ENCODE measurements at places on chromosomes 6 and 20. TPM values are rescaled to one million over a fixed set of nuclear protein-coding genes. Genes with fewer than 3 reads are reported as not detected.

DNMT3B gene
- 0.67 TPM for total RNA-seq

LY6G6C gene
- not detected for total RNA-seq

NKX2-2 gene
- 1.7 TPM for total RNA-seq

ANKRD66 gene
- not detected for total RNA-seq

CALHM5 gene
- total RNA-seq: not detected

ABT1 gene
- 11.6 TPM for total RNA-seq

MTG2 gene
- total RNA-seq: 62.2 TPM

CALHM6 gene
- 2.0 TPM for total RNA-seq

TNFRSF21 gene
- 53.4 TPM for total RNA-seq

TBXT gene
- not detected for total RNA-seq

ADNP gene
- total RNA-seq: 63.5 TPM

CALHM4 gene
- not detected for total RNA-seq

DUSP15 gene
- total RNA-seq: 19.8 TPM

TMC2 gene
- total RNA-seq: not detected

Data from Peyer's patch (tissue), 4 donors.